ENCODE measurements at places on chromosomes 2 and 18.

GRCh38 chr2:109675666-109676345 lies 61.6 kb downstream of the SOWAHC start:
- DNase-seq = no peak

GRCh38 chr2:75274936-75275335 lies 75.6 kb upstream of the TACR1 start:
- no peak for DNase-seq

GRCh38 chr18:6219116-6219717 lies 195.5 kb downstream of the L3MBTL4 start:
- DNase-seq = peak; percentile 16

DNA sequence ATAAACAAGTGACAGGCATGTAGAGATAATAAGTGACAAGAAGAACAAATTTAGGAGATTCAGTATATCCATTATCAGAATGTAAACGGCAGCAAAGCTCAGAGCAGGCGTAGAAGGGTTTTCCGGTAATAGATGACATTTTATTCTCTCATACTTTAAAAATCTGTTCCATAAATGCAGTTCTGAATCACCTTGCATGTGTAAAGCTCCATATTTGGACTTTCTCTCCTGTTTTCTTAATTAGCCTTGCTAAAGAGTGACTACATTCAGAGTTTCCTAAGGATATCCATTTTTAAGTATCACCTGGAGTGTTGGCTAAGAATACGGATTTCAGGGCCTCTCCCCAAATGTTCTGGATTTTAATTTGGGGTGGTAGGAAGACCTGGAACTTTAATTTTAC lies 122.0 kb downstream of the SPP2 start:
- no peak for DNase-seq

- no peak for DNase-seq
Measured at GRCh38 chr2:1900732-1901131, 156.4 kb upstream of the PXDN start.

DNA sequence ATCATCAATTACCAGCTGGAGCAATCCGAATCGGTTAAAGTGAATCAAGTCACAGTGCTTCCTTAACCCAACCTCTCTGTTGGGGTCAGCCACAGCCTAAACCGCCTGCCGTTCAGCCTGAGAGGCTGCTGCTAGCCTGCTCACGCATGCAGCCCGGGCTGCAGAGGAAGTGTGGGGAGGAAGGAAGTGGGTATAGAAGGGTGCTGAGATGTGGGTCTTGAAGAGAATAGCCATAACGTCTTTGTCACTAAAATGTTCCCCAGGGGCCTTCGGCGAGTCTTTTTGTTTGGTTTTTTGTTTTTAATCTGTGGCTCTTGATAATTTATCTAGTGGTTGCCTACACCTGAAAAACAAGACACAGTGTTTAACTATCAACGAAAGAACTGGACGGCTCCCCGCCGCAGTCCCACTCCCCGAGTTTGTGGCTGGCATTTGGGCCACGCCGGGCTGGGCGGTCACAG lies 496 bp upstream of the ITGA4 start:
- no peak for DNase-seq

Measured in skeletal muscle cell (primary cell).